ENCODE measurements at places on chromosomes 1 and 21.

DNA sequence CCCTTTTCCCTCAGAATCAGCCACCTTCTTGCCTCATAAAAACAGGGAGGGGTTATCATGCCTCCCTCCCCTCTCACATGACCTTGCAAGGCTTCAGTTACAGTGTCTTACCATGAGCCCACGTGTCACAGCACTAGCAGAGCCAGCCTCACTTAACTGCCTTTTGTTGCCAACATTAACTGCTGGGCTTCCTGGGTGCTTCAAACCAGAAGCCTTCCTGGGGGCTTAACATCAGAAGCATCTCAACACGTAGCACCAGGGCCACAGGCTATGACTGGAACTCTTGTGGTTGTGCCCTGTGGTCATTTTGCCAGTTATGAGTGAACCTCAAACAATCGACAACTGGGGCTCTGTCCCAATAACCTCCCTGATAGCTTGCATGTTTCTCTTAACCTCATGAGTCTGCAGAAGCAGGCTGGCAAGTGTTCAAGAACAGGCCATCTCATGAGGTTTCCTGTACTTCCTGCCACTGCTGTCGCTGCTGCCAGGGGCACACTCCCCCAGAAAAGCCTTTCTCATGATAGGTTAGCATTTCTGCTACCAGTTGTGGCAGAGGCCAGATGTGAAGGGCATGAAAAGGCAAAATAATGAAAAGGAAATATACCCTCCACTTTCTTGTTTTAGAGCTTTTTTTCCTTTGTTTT, 132.2 kb downstream of the GLUL start:
- peak; percentile 71 for DNase-seq

- DNase-seq: no peak
Observed at GRCh38 chr21:45224189-45224938, 63.3 kb downstream of the POFUT2 start.

DNA sequence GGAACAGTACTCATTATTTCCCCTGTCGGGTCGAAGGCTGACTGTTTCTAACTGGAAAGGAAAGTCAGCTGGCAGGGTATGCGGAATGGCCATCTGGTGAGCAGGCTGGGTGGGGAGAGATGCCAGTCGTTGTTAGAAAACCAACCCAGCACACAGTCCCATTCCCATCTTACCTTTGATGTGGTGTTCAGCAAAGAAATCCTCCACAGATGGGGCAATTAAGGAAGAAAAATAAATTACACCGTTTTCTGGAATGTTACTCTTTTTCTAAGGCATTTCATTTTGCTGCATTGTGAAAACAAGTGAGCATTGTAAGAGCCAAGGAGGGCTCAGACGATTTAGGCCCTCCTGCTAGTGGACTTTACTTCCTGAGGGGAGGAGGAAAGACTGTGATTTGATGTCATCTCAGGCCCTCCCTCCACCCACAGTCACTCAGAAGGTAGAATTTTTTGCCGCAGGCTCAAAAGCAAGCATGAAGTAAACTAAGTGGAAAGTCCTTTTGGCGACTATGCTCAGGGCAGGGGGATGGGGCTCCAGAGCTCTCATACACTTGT, at the start of gene SLC16A4:
Gene SLC16A4, minus strand, starts transcription at position 335 of the 554 bp plus-strand sequence. CDS start 1,703 bp downstream, outside the sequence.
- no peak for DNase-seq

DNA sequence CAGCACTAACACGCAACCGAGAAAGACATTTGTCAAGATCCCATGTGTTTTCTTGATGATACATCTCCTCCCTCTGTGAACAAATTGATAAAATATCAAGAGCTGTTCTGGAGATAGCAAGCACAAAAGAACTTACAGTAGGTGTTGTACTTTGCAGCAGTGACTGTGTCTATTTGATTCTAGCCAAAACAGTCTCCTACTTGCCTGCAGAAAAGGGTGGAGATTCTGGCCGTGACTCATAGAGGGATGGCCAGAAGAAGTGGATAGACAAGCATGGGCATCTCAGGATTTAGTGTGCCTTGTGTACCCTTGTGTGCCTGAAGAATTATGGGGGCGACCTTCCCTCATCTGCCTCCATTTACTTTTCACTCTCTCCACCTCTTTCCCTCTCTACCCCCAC, 458.4 kb upstream of the LRRC7 start:
- DNase-seq: no peak

GRCh38 chr1:21782349-21782867, 541 bp downstream of the USP48 start:
- peak; percentile 71 for DNase-seq

DNA sequence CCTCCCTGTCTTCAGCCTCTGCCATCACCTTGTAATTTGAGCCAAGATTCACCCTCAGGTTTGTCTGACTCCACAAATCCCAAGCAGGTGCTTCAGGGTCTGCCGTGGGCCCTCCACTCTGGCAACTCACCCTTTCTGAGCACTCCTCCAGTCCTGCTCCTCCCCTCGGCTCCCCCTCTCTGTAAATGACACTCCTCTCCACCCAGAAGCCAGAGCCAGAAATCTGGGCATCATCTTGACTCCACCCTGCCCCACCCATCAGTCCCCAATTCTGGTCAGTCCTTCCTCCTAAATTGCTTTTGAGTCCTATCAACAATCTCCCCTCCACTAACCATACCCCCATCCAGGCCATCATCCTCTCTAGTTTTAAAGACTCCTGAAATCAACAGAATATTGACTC, 40.5 kb downstream of the RCSD1 start:
- DNase-seq: no peak

- no peak for DNase-seq
Observed at GRCh38 chr1:203179667-203180005, 4.0 kb upstream of the MYBPH start.

DNA sequence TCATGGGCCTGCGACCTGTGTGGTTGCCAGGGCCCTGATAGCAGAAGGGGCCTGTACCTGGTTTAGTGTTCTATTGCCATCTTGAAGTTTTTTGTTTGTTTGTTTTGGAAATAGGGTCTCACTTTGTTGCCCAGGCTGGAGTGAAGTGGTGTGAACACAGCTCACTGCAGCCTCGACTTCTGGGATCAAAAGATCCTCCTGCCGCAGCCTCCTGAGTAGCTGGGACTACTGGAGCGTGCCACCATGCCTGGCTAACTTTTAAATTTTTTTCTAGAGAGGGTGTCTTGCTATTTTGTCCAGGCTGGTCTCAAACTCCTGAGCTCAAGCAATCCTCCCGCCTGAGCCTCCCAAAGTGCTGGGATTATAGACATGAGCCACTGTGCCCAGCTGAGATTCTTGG, 72.9 kb downstream of the UBE2T start:
- no peak for DNase-seq

- no peak for DNase-seq
Observed at GRCh38 chr1:65524931-65525265, 104.4 kb downstream of the LEPR start.

- DNase-seq: no peak
Observed at GRCh38 chr1:24102961-24103360, 9.0 kb downstream of the MYOM3 start.

DNA sequence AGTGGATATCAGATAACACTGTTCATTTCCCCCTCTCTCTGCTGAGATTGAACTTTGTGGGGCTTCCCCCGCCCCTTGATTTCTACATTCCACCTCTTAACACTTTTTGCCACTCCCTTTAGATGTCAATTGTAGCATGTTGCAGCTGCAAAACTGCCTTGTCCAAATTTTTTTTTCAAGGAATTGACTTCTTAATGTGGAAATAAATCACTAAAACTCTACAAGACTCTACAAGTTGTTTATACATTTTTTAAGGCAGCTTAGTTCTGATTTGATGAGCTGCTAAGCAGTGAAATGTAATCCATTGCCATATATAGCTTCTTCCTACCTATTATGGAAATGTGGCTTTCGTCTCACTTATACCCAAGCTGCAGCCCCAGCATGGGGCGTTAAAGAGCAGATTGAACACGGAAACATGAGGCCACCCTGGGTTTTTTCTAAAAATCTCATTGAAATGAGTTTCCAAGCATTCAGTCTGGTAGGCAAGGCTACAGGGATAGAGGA, 132.2 kb downstream of the SYT2 start:
- no peak for DNase-seq

DNA sequence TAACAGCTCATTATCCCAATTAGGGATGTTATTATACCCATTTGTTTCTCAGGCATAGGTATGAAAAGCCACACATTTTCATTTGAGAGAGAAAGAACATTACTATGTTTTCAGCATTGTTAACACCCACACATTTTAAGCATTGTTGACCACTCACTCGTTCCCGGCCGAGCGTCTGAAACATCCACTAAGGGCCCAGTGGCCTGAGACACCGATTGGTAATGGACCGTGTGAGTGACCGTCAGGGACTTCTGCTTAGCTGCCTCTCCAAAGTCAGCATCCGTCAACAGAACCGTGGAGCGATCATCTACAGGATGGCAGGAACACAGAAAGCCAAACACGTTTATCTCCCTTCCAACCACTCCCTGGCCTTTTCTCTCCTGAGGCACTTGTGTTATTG, 184.6 kb downstream of the PCP4 start:
- no peak for DNase-seq

DNA sequence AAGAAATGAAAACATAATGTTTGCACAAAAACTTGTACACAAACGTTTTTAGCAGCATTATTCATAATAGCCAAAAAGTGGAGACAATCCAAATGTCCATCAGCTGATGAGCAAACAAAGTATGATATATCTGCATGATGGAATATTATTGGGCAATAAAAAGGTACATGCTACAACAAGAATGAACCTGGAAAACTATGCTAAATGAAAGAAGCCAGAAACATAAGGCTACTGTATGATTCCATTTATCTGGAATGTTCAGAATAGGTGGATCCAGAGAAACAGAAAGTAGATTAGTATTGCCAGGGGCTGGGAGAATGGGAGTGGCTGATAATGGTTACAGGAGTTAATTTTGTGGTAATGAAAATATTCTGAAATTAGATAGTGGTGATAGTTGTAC, 19.0 kb downstream of the FBXO28 start:
- no peak for DNase-seq

- no peak for DNase-seq
Observed at GRCh38 chr1:172411791-172412338, 8.6 kb upstream of the C1orf105 start.

- no peak for DNase-seq
Observed at GRCh38 chr1:44592208-44593145, 81.8 kb downstream of the TMEM53 start.

DNA sequence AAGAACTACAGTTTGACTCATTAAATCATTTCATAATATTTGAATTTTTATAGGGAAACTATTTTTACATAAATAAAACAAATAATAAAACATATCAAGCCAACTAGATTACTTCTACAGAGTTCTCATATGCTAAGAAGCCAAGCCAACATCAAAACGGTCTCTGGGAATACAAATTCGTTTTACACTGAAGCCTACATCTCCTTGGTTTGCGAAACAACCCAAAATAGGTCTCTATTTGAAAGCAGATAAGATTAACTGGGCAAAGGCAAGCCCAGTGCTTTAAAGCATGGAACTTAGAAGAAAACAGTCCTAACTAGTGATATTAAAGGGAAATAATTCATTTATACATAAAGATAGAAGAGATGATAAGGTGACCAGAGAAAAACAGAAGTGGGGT, 25.3 kb downstream of the MIXL1 start:
- DNase-seq: no peak

DNA sequence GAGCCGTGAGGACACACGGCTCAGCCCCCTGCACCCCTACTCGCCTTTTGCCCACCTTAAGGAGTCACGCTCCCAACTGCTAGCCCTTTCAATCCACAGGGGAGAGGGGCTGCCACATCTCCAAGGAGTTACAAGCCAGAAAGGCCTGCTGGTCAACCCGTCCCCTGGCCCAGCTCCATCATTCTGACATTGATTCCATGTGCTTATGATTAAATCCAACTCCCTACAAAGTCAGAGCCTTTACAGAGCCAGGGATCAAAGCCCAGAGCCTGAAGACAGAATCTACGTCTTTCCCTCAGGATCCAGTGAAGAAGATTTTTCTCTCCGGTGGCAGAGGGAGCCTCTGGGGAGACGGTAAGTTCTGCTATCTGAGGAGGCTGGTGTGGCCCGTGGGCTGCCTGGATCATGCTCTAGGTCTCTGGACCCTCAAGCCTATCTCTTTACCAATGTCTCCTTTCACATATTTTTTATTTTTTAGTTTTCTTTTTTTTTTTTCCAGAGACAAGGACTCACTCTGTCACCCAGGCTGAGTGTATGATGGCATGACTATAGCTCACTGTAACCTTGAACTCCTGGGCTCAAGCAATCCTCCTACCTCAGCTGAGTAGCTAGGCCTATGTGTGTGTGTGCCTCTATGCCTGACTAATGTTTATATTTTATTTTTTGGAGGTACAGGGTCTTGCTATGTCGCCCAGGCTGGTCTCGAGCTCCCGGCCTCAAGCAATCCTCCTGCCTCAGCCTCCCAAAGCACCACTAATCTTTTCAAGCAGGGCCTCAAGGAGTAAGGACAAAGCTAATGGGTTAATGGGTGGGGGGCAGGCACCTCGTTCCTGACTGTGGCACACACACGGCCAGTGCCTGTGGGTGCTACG, 61.3 kb downstream of the SLC66A1 start:
- no peak for DNase-seq

DNA sequence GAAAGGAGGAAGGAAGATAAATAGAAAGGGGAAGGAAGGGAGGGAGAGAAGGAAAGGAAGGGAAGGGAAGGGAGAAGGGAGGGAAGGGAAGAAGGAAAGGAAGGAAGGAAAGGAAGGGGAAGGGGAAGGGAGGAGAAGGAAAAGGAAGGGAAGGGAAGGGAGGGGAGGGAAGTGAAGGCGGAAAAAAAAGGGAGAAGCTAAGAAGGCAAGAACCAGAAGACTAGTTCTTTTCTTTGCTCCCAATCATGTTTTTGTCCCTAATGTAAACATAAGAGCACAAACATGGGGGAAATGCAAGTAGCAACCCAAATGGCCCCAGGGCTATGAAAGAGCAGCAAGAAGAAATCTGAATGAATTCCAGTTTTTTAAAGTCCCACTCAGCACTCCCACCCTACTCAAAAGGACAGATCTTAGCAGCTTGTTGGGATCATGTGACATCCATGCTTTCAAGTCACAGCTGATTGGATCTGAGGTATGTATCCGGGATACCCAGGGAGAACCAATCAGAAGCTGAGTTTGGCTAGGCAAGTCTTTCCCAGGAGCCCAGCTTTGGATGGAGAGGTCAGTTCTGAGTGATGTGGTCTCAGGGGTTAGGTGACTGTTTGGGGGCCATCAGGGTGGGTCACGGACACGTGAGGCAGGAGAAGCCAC, 24.2 kb upstream of the FHAD1 start:
- DNase-seq: no peak

- DNase-seq: no peak
Observed at GRCh38 chr1:160171354-160171753, 19.0 kb upstream of the CASQ1 start.

- no peak for DNase-seq
Observed at GRCh38 chr1:107073493-107073892, 17.0 kb downstream of the PRMT6 start.
